ENCODE measurements at places on chromosomes 2 and 18. TPM values are rescaled to one million over a fixed set of nuclear protein-coding genes. Genes with fewer than 3 reads are reported as not detected.

Gene CCDC102B
- total RNA-seq: 4.6 TPM

Gene UGT1A4
- not detected for total RNA-seq

Gene NFE2L2
- total RNA-seq: 62.0 TPM

DNA sequence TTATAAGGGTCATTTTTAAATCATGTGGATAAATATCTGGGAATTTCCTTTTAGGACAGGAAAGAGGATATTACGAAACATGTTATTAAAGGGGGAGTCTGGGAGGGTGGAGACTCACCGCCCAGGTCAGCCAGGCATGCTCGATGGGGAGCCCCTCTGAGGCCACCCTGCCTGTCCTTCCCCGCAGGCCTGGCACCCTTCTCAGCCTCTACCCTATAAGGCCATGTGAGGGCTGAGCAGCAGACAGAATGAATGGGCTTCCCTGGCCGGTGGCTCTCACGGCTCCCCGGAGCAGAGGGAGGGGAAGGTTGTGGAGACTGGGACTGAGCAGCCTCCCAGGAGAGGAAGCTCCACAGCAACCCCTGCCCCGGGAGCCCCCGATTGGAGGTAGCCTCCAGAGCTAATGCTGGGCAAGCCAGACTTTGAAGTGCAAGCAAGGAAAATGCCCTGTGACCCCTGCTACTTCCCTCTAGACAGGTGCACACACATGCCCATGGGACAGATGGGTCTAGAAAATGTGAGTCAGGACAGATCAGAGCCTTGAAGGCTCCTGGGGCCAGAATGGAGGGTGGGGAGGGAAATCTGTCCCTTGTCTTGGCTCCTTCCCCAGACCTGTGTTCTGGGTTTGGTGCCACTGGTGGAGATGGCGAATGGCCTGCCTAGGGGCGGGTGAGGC, 13.2 kb upstream of the ARMC9 start:
- DNase-seq: no peak

GRCh38 chr2:150677551-150677950, 190.1 kb upstream of the RND3 start:
- DNase-seq: no peak

DNA sequence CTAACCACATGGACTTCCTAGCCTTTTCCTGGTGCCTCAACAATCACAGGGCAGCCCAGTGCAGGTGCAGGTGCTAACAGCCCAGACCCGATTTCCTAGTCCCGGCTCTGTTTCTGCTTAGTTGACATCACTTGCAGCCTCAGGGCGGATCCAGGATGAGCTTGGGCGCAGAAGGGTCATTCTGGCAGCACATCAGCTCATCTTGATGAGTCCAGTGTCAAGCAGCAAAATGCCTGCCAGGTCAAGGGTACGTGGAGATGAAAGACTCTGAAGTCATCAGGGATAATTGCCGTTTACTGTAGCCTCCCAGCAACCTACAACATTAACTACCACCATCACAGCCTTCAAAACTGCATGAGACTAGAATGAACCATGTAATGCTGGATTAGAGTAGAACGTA, 39.4 kb upstream of the EFHD1 start:
- DNase-seq: no peak
